Left lobe of liver (tissue), 2 donors: ENCODE measurements at places on chromosomes 2 and 18.

DNA sequence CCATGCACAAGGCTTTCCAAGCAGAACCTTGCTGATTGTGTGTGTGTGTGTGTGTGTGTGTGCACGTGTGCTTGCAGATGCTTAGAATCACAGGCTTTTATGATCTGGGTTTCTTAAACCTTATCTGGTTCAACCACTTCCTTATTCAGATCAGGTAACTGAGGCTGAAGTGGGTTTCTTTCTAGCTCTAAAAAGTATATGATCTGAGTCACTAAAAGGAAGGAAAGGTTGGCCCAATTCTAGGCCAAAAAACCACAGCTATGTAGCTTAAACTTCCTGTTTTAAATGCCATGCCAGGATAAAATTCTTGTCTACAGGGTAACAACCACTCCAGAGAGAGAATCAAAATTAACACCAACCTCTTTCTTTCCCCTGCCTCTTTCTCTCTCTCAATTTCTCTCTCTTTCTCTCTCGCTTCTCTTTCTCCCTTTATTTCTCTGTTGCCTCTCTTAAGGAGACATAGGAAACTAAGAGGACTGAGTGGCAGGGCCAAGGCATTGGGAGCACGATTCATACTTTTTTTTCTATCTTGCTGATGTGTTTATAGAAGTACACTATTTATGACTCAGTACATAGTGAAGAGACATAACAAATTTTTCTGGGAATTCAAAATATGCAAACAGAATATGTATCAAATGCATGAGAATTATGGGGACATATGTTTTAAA lies 140.3 kb downstream of the TRIB2 start:
- no peak for DNase-seq

- DNase-seq = no peak
Measured at GRCh38 chr2:45020439-45020838, 11.2 kb upstream of the SIX2 start.

DNA sequence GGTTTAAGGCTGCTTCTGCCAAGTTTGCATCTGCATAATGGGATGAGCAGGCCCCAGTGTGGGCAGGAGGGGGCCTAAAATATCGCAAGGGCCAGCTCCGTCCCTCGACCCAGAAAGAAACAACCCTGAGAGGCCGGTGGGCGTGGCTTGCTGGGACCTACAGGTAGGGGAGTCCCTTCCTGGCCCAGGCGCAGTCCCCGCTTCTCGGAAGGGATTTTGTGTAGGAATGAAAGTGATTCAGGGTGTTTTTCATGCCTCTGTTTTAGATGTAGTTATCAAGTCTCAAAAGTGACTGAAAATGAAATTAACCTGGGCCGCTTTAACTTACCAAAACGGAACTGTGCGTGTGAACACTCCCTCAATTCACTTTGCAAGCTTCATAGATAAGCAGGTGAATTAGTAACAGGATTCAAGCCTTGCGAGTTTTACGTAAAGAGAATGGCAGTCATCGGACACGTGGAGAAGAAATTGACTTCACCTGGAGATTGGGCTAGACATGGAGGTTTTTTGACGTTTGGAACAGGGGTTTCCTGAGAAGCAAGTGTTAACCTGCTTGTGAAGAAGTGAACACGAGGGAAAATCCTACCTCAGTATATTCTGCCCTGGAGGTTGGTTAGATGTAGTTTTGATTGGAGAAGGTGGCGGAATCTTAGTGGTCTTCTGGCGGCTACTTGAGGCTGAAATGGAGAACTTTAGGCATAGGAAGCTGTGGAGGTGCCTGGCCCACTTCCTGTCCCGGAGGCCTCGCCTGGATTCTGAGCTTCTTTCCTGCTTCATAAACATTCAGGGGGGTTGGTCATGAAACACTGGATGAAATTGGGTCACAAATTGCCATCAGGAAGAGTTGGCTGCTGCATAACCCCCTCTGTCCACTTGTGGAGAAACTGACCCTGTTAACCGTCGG lies 1.7 kb downstream of the NCK2 start:
- DNase-seq = peak; percentile 59

- DNase-seq = peak; percentile 86
Measured at GRCh38 chr2:88144914-88145497, 17.1 kb upstream of the FABP1 start.

DNA sequence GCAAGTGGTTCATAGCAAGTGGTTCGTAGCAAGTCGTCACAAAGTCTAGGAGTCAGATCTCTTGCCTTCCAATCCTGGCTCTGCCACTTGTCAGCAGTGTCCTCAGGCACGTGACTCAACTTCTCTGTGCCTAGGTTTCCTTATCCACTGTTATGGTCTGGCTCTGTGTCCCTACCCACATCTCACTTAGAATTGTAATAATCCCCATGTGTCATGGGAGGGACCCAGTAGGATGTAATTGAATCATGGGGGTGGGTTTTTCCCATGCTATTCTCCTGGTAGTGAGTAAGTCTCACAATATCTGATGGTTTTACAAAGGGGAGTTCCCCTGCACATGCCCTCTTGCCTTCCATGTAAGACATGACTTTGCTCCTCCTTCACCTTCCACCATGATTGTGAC lies 51.8 kb upstream of the AP1S3 start:
- no peak for DNase-seq

- no peak for DNase-seq
Measured at GRCh38 chr18:24413148-24413547, 13.3 kb upstream of the IMPACT start.
